Stimulated activated CD4-positive, alpha-beta T cell treated with anti-CD3 and anti-CD28 coated beads, Interleukin-15, amount 100 ng/mL, for 48 hours (primary cell): ENCODE measurements at places on chromosomes 1 and 21.
A peak's percentile ranks its signal among the peaks of the same experiment; 100 is the strongest.

- DNase-seq = no peak
Observed at GRCh38 chr1:58979086-58979485, 195.2 kb upstream of the JUN start.

GRCh38 chr1:65725064-65725463, 67.6 kb upstream of the PDE4B start:
- DNase-seq = no peak

- no peak for DNase-seq
Observed at GRCh38 chr21:15080526-15080925, 15.7 kb upstream of the NRIP1 start.

GRCh38 chr1:25795946-25796810, 3.8 kb upstream of the SELENON start:
- DNase-seq = peak; percentile 44

- DNase-seq = no peak
Observed at GRCh38 chr1:20785907-20786252, 1.2 kb downstream of the HP1BP3 start.

- DNase-seq = no peak
Observed at GRCh38 chr1:38025233-38025632, 12.7 kb downstream of the UTP11 start.

DNA sequence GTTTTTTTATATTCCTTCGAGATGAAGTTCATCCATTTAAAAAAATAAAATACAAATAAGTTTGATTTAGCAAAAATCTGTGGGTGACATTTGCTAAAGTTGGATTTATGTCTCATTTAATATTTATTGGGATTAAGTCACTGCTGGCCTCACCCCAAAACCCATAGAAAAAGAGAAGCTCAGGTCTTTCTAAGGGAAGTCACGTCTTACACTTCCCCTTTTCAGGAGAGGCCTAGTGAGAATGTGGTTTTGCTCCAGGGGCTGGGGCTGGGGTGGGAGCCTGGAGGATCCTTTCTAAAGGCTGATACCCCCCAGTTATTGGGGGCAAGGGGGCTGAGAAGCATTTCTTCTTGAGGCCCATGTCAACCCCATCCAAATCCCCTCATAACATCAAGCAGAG, 300.3 kb downstream of the DSCAM start:
- DNase-seq = no peak

DNA sequence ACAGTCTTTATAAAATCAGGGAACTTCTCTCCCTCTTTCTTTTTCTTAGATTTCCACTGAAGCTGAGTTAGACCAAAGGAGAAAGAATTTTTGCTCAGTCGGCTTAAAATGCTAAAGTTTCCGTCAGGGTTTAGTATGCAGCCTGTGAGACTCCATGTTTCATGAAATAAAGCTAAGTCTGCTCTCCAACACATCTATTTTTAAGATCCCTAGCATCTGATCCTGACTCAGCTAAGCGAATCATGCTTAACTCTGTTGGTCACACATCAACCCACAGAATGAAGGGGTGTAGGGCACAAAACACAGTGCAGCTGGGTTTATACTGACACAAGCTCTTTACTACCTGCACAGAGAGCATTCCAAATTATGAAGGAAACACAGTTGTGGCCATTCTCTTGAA, 102.4 kb upstream of the ZNF281 start:
- no peak for DNase-seq

GRCh38 chr1:1092894-1093609, 18.9 kb upstream of the RNF223 start:
- no peak for DNase-seq

- DNase-seq = no peak
Observed at GRCh38 chr1:187270256-187270655, 441.5 kb downstream of the PLA2G4A start.

GRCh38 chr1:8061673-8062386, 35.7 kb upstream of the ERRFI1 start:
- no peak for DNase-seq

GRCh38 chr1:168085401-168085872, 51.3 kb downstream of the GPR161 start:
- DNase-seq = no peak

GRCh38 chr1:54663725-54664124, 22.1 kb downstream of the MROH7 start:
- no peak for DNase-seq

DNA sequence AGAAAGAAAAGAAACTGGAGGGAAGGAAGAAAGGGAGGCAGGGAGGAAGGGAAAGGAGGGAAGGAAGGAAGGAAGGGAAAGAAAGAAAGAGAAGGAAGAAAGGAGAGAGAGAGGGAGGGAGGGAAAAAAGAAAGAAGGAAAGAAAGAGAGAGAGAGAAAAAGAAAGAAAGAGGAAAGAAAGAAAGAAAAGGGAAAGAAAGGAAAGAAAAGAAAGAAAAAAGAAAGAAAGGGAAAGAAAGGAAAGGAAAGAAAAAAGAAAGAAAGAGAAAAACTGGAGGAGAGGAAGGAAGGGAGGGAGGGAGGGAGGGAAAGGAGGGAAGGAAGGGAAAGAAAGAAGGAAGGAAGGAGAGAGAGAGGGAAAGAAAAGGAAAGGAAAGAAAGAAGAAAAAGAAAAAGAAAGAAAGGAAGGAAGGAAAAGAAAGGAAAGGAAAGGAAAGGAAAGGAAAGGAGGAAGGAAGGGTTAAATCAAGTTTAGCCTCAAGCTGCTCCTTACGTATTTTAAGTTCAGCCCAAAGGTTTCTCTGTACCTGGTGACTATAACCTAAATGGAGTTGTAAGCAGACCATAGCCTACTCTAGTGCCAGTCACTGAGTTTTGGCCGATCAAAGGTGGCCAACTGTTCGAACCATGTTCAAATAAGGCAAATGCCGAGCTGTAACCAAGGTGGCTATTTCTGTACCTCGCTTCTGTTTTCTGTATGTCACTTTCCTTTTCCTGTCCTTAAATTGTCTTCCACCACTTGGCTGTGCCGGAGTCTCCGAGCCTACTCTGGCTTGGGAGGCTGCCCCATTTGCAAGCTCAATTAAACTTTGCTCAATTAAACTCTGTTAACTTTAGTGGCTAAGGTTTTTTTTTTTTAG, 37.8 kb upstream of the TMPRSS2 start:
- DNase-seq = no peak

DNA sequence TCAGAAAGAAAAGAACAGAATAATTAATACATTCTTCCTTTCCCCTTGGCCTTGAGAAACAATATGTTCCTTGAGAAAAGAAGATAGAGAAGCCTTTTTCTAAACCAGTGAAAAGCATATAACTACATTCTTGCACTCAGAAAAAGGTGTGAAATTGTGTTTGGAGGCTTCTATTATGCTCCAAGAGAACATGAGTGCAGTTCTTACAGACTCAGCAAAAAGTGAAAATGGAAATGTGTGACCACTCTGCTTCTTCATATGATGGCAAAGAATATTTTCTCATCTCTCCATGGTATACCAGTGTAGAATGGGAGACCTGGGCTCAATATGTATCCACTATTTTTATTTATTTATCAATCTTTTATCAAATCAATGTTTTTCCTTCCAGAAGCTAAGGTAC, 43.2 kb downstream of the ALG14 start:
- DNase-seq = no peak
